Spleen (tissue), 13 donors: ENCODE measurements at places on chromosomes 12 and 14. TPM values are rescaled to one million over a fixed set of nuclear protein-coding genes. Genes with fewer than 3 reads are reported as not detected.

DNA sequence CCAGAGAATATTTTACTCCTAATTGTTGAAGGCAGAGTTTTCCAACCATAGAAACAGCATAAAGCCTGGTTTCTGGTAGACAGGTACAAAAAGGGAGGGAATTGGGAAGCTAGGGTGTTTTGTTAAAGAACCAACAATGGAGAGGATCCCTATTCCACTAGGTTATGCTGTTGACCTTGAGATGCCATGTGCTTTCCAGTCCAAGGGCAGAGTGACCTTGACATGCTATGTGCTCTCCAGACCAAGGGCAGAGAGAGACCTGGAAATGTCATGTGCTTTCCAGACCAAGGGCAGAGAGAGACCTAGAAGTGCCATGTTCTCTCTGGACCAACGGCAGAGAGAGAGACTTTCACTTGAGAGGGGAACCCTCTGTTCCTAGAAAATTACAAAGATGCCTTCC is 1043.8 kb upstream of the FBXO33 start:
- no peak for DNase-seq

TSPAN11 gene
- 1.6 TPM for total RNA-seq

DNA sequence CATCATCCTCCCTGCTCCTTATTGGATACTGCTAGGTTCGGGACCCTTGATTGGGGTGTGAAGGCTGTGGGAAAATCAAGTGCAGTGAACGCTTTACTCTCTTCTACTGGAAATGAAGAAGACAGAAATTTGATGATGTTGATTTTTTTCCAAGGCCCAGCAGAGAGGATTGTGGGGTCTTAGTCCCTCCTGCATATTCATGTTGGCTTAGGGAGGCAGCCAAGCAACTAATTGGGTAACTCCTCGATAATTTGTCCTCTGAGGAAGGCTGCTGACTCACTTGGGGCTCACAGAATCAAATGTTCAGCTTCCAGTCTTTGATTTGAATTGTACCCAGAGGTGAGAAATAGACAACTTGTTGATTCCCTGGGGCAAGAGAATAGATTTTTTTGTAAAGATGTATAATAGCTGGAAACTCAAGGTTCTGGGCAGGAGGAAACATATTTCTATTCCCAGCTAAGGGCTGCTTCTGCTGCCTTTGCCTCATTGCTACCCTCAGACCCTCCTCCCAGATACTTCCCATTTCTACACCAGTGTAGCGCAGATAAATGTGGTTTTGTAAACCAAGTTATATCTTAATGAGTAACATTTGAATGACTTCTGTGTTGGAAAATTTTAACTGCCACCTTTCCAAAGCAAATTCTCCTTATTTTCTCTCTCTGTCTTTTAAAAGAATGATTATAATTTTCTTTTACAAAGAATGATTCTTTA is 21.7 kb downstream of the NEUROD4 start:
- DNase-seq = no peak

DNA sequence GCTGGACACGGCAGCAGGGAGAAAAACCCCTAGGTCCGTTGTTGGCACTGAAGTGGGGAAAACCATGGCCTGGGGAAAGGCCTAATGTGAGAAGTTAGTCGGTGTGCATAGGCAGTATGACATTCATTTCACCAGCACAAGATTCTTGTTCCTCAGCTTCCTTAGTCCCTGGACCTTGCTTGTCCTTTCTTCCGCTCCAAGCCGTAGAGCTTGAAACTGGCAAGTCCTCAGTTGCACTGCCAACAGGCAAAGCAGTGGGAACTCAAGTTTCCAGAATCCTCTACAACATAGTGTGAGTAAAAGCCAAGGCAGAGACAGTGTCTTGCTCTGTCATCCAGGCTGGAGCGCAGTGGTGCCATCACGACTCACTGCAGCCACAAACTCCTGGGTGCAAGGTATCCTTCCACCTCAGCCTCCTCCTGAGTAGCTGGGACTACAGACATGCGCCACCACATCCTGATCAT is 138.5 kb upstream of the AMIGO2 start:
- no peak for DNase-seq

DNA sequence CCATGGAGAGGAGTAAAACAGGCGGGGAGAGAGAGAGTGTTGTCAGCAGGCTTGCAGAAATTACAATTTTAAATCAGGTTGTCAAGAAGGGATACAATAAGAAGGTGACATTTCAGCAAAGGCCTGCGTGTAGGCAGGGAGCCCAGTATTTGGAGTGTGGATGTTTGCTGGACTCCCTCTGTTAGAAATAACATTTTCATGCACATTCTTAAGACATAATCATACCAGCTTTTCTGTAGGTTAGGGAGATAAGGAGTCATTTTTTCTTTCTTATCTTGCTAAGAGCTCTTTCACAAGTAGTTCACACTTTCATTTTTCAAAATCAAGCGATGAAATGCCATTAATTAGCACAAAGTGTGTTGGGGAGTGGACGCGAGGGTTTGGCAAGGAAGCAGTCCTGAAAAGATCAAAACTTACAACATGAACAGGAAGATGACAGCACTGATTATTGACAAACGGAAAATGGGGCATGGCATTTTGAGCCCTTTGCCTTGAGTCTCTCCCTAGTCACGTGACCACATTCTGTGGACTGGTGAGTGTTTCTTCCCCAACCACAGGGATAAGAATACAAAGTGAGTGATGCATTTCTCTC is 160.2 kb downstream of the DAD1 start:
- DNase-seq = no peak

DNA sequence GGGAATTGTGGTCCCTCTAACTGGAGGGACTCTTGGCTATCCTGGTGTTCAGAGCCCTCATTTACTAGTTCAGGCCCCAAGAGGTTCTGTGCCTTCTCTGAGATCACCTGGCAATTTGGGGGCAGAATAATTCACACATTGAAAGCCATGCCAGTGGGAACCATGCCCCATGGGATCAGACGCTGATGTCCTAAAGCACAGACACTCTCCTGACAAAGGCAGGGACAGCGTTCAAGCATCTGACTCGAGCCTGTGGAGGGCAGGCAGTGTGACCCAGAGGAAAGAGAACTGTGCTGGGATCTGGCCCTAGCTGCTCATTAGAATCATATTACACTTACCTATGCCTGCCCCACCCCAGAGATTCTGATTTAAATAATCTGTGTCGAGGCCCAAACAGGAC is 2.4 kb upstream of the ASB2 start:
- DNase-seq = no peak

- DNase-seq = no peak
Observed at GRCh38 chr12:3571724-3572123, 80.7 kb downstream of the PRMT8 start.

GRCh38 chr12:48038085-48038484 is 33.8 kb upstream of the COL2A1 start:
- DNase-seq = no peak
